ENCODE measurements at places on chromosomes 6 and 20. TPM values are rescaled to one million over a fixed set of nuclear protein-coding genes. Genes with fewer than 3 reads are reported as not detected.

FAM83C gene
- total RNA-seq, result not detected

MATN4 gene
- 0.10 TPM for total RNA-seq

MEP1A gene
- total RNA-seq, result not detected

PRELID3B gene
- 128 TPM for total RNA-seq

CAGE1 gene
- total RNA-seq, result not detected

PDE10A gene
- 0.32 TPM for total RNA-seq

CST4 gene
- 16.1 TPM for total RNA-seq

GRCh38 chr20:62887152-62887859, 25.7 kb upstream of the TCFL5 start:
- DNase-seq, result peak; percentile 23

- peak; percentile 73 for DNase-seq
Observed at GRCh38 chr20:50366270-50367103, 143.7 kb upstream of the PTPN1 start.

DNA sequence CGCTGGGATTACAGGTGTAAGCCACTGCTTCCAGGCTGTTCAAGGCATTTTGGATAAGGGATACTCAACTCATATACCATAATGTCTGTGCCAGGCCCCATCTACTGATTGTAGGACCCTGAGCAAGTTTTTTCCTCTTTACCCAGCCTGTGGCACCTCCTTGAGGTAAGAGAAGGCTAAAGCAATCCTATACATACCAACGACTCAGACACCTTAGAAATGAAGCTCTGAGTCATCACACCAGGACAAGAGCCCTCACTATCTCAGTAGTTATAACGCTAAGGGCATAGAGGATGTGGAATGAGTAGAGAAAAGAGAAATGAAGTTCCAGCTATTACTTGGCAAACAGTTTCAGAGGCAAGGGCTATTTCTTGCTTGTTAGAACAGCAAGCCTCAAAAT, 16.9 kb downstream of the NDRG3 start:
- DNase-seq, result peak; percentile 49

- no peak for DNase-seq
Observed at GRCh38 chr6:20055916-20056315, 156.4 kb downstream of the MBOAT1 start.

- no peak for DNase-seq
Observed at GRCh38 chr6:111148110-111148509, 60.8 kb downstream of the SLC16A10 start.

DNA sequence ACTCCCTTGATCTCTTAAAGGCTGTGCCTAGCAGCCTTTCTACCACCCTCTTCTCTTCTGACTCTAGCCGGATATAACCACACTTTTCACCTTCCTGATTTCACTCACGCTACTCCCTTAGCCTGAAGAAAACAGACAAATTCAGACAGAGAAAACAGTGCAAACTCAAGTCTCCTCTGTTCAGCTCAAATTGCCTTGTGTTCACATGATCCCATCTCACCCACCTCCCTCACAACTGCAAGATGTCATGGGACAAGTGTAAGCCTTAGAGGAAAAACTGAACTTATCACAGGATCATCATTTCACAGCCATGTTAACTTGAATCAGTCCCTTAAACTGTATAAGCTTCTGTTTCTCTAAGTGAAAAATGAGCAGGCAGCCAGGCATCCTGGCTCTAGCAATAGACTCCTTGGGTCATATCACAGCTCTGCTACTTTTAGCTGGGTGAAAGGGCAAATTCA, 66.5 kb upstream of the TENT5A start:
- no peak for DNase-seq

- no peak for DNase-seq
Observed at GRCh38 chr20:24543168-24543567, 73.7 kb downstream of the SYNDIG1 start.

GRCh38 chr20:59149678-59150504, 13.7 kb upstream of the ZNF831 start:
- DNase-seq, result no peak

GRCh38 chr6:164069350-164069990, 655.0 kb downstream of the QKI start:
- DNase-seq, result no peak

DNA sequence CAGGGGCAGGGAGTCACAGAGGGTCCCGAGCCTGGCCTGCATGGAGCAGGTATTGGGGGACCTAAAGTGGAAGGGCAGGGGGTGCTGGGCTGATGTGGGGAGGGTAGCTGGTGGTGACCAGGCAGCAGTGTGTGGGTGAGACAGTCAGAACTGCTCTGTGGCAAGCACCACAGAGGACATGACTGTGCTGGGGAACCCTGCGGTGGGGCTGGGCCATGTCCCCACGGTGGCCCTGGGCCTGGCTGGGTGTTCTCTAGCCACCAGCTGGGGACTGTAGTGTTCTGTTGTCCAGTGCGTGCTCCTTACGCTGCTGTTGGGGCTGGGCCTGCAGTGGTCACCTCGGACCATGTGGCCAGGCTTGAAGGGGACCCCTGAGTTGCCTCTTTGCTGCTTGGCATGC, 3.6 kb downstream of the SS18L1 start:
- DNase-seq, result no peak

GRCh38 chr20:24761220-24762065, 187.6 kb upstream of the CST7 start:
- DNase-seq, result no peak

DNA sequence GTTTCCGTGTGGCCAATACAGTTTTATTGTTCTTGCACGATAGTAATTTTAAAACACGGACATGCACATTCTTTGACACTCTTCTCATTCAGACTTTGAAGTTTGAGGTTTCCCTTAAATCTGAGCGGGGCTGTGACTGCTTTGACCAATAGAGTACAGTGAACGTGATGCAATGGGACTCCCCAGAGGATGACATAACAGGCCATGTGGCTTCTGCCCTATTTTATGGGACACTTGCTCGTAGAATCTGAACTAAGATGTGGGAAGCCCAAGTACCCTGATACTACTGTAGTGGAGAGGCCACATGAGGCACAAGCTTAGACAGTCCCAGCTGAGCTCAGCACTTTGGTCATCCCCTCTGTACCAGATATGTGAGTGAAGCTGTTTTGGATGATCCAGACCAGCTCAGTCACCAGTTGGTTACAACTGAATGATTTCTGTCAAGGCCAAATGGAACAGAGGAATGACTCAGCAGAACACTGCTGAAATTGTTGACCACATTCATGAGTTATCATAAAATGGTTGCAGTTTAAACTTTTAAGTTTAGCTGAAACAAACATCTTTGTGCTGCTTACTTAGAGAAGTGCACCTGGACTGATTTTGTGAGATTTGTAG, 279.4 kb downstream of the RFPL4B start:
- peak; percentile 70 for DNase-seq

- DNase-seq, result no peak
Observed at GRCh38 chr6:68719761-68720160, 84.7 kb downstream of the ADGRB3 start.

- DNase-seq, result no peak
Observed at GRCh38 chr20:39960522-39961428, 728.3 kb downstream of the MAFB start.

- DNase-seq, result no peak
Observed at GRCh38 chr6:23672737-23673136, 453.3 kb upstream of the NRSN1 start.

DNA sequence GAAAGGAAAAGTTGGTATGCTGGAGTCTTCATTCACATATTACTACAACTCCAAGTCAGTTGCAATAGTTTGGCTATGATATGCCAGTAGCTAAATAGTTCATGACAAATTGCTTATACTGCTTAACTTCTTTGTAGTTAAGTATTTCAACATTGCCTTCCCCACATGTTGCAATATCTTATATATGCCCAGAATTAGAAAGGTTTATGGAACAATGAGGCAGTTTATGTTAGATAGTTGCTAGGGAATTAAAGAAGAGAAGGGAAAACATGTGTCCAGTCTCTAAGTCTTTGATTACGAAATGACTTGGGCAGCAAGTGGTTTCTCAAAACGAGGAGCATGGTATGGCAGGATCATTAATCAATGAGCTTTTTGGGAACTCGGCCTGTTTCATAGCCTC, 145.8 kb downstream of the PLCB4 start:
- no peak for DNase-seq

- DNase-seq, result no peak
Observed at GRCh38 chr6:139497345-139497961, 123.0 kb upstream of the CITED2 start.

- no peak for DNase-seq
Observed at GRCh38 chr20:32675223-32675975, 1.7 kb upstream of the C20orf203 start.

- DNase-seq, result no peak
Observed at GRCh38 chr6:157610451-157610999, 212.5 kb upstream of the SNX9 start.

- DNase-seq, result no peak
Observed at GRCh38 chr6:73983367-73983766, 287.4 kb downstream of the CD109 start.

DNA sequence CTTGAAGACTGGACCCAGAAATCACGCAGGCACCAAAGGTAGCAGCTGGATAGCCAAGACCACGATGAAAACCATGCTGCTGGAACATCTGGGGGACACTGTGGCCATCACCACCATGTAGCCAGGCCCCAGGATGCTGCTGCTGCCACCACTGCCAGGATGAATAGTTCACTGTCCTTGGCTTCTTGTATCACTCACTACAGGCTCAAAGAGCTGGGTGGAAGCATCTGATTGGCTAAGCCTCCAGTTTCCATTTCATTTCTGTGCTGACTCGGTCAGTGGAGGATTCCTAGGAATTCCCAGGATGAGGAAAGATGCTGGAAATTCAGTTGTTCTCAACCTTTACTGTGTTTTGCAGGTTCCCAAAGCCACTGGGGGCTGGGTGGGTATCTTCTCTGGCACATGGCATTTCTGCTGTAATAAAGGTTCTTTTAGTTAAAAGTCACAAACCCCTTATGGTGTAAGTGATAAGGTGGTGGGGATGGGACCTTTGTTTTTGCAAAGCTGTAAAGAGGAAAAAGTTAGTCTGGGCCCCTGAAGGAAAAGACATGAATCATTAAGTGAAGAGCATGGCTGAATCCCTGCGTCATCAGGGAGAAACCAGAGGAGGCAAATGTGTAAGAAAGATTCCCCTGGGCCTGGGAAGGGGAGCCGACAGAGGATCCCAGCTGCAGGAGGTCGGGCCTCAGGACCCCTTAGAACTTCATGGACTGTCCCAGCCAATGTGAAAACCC, 75.6 kb upstream of the RNF24 start:
- peak; percentile 25 for DNase-seq

DNA sequence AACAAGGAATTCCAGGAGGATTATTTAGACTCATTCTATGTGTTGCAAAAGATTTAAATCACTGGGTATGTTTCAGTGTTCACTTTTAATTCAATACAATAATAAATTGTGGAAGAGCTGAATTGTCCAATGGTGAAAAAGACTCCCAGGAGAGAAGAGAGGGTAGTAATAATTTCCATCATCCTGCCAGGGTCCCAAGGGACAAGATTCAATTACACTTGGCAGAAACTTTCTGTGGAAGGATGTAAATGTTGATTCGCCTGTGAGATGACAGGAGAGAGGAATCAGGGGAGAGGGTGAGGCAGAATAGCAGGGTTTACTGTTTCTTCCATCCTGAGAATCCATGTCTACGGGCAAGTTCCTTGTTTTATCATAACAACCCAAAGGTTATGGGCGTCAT, 342.7 kb downstream of the ESR1 start:
- DNase-seq, result no peak

DNA sequence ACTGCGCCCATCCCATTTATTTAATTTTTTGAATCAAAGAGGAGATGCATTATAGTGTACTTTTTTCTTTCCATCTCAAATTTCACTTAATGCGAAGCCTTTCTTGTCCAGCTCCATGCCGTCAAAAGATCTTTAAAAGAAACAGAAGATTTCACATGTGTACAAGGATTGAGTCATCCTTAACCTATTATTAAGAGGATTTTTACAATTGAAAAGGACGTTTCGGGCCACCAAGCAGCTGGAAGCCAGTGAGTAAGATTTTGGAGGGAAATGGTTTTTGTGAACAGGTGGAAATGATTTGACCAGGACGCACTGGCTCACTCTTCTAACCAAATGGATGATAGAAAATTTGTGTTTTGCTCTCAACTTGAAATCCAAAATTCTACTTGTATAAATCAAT, 15.1 kb upstream of the CCDC170 start:
- DNase-seq, result no peak

DNA sequence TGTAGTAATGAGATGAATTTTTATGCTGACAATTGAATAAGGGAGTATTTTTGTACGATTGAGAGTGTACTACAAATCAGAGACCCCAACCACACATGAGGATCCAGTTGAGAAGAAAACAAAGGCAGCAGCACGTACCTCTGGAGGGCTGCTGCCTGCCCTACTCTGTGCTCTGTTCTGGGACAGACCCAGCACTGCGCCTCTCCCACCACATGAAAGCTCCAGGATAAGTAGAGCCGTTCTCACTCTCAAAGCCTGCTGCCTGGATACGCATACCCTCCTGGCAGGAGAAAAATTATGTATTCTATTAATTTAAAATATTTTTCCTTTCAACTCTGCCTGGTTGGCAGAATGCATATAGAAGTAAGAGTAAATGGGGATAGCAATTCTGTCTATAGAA, 11.5 kb upstream of the TRAF3IP2 start:
- DNase-seq, result no peak

GRCh38 chr20:57481281-57481711, 43.6 kb downstream of the CTCFL start:
- DNase-seq, result no peak

- peak; percentile 93 for DNase-seq
Observed at GRCh38 chr6:142845624-142846458, 99.1 kb downstream of the HIVEP2 start.

Measured in Caki2 (cell line).